ENCODE measurements at places on chromosomes 5 and 9.

DNA sequence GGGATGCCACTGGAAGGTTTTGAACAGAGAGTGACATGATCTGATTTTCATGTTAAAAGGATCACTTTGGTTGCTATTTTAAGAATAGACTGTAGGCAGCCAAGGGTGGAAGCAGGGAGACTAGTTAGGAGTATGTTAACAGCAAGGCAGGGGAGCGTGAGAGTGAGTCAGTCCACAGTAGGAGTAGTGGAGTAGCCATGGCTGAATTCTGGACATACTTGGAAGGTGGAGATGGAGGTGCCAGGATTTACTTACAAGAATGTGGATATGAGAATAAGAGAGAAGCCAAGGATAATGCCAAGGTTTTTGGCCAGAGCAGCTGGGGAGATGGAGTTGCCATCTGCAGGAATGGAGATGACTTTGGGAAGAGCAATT lies 118.8 kb downstream of the GALNT10 start:
- no peak for DNase-seq

GRCh38 chr5:75235711-75236110 lies 967 bp downstream of the ANKRD31 start:
- no peak for DNase-seq

- no peak for DNase-seq
These were observed 48.4 kb upstream of the GNE start for GRCh38 chr9:36306471-36307306.

GRCh38 chr5:159995907-159996306 lies 13.0 kb upstream of the TTC1 start:
- DNase-seq, result no peak

- DNase-seq, result no peak
These were observed 241.6 kb upstream of the CD180 start for GRCh38 chr5:67437905-67438845.

DNA sequence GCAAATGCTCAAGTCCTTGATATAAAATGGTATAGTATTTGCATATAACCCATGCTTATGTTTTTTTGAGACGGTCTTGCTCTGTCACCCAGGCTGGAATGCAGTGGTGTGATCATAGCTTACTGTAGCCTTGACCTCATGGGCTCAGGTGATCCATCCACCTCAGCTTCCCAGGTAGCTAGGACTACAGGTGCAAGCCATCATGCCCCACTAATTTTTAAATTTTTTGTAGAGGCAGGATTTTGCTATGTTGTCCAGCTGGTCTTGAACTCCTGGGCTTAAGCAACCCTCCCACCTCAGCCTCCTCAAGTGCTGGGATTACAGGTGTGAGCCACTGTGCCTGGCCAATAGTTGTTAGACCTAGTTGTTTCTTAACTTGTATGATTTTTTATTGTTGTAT lies 17.3 kb downstream of the SLC36A3 start:
- DNase-seq, result no peak

Measured in stimulated activated CD4-positive, alpha-beta T cell treated with anti-CD3 and anti-CD28 coated beads, Interleukin-4, amount 100 ng/mL, for 24 hours (primary cell).